ENCODE measurements at places on chromosomes 11 and 22. TPM values are rescaled to one million over a fixed set of nuclear protein-coding genes. Genes with fewer than 3 reads are reported as not detected.

The MRGPRE gene
- not detected for total RNA-seq

The APOL4 gene
- total RNA-seq = not detected

The DEUP1 gene
- total RNA-seq = not detected

The DDIAS gene
- total RNA-seq = 1.7 TPM

The FHIP1B gene
- 44.1 TPM for total RNA-seq

The HEPACAM gene
- total RNA-seq = not detected

The GUCY1A2 gene
- total RNA-seq = not detected

DNA sequence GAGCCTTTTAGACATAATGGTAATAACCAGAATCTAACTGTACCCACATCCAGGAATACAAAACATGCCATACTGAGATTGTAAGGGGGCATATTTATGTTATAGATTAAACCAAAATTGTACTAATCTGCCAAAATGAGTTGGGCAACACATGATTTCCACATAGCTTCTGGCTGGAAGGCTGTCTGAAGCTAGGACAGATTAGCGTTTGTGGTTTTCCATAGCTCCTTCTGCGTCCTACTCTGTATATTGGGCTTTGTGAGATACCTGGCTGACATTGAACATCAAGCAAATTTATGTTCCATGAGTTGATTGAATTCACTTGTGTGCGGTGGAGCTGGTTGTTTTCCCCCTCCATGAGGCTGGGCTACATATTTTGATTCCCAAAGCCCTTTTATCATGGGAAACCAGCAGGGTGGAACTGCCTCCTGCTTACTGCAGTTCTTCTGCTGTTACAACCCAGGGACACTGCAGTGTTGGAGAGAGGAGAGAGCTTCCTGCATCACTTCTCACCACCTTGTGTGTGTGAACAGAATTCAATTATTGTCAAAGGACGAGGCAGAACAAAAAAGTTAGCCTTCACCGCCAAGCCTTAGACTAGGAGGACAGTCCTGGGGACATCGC lies 114.9 kb downstream of the C11orf91 start:
- no peak overlapping the region for H3K27ac ChIP-seq
- H3K4me1 ChIP-seq = no peaks in the 10 kb centered on the region
- no peaks in the 10 kb centered on the region for H3K27me3 ChIP-seq

GRCh38 chr11:102521121-102521520 lies 9.4 kb downstream of the MMP7 start:
- H3K4me3 ChIP-seq = no peak overlapping the region
- no peaks in the 10 kb centered on the region for H3K36me3 ChIP-seq
- no peak for DNase-seq
- H3K27ac ChIP-seq = no peak overlapping the region
- no peaks in the 10 kb centered on the region for H3K27me3 ChIP-seq

DNA sequence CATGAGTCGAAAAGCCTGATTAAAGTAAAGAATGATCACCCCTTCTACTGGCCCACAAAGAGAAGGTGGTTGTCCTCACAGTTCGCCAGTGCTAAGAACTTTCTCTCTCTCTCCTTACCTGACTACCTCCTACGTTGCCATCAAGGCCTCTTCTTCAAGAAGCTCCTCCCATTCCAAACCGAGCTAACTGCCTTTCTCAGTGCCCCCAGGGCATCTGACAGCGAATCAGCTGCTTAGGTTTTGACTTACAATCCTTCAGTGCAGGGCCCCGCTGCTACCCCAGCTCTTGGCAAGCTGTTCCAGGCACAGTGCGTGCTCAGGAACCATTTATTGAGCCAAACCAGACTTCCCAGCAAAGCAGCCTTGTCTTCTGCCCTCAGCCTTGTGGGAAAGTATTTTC lies 5.8 kb downstream of the VSTM5 start:
- no peak overlapping the region for H3K27ac ChIP-seq
- peaks cover 6% of the 10 kb centered on the region for H3K27me3 ChIP-seq
- H3K4me3 ChIP-seq = no peak overlapping the region
- H3K36me3 ChIP-seq = no peaks in the 10 kb centered on the region

- H3K36me3 ChIP-seq = no peaks in the 10 kb centered on the region
- DNase-seq = no peak
- no peak overlapping the region for H3K27ac ChIP-seq
- no peaks in the 10 kb centered on the region for H3K27me3 ChIP-seq
- H3K4me1 ChIP-seq = peaks cover 11% of the 10 kb centered on the region
Observed at GRCh38 chr11:73265853-73266645, 6.1 kb upstream of the P2RY6 start.

Data from B cell (primary cell).